ENCODE measurements at places on chromosomes 1 and 21. TPM values are rescaled to one million over a fixed set of nuclear protein-coding genes. Genes with fewer than 3 reads are reported as not detected.

- no peak for DNase-seq
These were observed 24.3 kb upstream of the IKBKE start for GRCh38 chr1:206445911-206446356.

DNA sequence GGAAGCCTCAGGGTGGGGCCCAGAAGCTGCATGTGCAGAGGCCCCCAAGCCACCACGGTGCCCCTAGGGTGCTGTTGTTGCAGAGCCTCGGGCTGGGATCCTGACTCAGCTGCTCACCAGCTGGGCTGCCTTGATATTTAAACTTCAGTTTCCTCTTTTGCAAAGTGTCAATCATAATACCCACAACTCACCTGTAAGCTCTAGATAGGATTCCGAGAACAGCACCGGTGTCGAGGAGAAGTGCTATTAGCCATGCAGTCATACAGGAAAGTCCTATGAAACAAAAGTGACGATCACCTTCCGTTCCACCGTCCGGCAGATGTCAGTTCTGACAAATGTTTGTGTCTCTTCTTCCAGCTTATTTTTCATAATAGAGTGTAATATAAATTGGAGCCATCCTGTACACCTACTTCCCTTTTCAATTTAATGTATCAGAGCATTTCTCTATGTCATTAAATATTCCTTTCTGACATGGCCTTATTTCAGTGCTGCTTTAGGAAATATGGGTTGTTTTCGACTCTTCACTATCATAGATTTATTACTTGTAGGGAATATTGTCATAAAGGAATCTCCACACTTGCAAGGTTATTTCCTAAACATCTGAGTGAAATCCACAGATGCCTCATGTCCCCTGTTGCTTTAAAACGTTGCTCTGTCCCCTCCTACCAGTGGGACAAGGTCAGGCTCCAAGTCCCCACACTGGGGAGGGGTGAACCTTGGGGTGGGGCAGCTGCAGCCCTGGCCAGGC, 100.8 kb downstream of the SIK1 start:
- DNase-seq, result no peak

DNA sequence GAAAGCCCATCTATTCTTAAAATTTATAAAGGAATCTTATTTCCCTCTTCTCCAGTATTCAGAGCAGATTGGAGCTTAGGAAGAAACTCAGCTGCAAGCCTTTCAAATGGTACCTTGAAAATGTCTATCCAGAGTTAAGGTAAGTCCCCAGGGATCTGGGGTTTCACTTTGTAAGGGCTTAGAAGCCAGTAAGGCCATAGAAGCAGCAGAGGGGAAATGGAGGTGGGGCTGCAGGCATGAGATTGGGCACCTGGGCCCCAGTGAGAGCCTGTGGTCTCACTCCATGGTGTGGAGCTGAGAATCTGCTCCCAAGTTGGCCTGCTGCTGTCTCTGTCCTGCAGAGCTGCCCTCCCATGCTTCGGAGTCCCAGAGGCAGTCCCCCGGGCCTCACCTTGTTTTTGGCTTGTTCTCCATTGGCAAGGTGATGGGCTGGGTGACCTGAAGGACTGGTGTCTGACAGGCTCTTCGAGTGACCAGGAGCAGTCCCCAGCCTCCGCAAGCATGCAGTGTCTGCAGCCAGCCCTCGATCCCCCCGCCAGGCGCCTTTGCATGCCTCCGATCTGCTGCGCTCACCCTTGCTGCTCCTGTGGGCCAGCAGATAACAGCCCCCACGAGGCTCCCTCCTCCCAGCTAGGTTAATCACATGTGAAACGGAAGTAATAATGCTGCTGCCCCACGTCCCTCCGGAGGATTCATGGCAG, 163.1 kb downstream of the PGBD5 start:
- DNase-seq, result no peak

GRCh38 chr1:236063919-236064673, 794 bp downstream of the NID1 start:
- DNase-seq, result no peak

DNA sequence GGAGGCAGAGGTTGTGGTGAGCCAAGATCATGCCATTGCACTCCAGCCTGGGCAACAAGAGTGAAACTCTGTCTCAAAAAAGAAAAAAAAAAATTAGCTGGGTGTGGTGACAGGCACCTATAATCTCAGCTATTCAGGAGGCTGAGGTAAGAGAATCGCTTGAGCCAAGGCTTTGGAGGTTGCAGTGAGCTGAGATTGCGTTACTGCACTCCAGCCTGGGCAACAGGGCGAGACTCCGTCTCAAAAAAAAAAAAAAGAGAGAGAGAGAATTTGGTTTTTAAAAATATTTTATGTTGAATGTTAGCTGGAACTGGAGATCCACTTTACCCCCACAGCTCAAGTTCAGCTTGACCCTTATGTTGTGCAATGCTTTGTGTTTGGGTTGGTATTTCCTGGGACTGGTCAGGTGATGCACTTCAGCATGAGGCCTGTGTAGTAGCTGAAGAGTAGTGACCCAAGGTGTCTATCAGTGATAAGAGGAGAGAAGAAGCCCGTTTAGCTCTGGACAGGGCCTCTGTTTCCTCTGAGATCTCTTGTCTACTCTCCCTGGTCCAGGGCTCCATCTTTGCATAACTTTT, 36.8 kb upstream of the MACF1 start:
- DNase-seq, result no peak

GRCh38 chr1:172427191-172427590, 6.7 kb downstream of the C1orf105 start:
- DNase-seq, result no peak

DNA sequence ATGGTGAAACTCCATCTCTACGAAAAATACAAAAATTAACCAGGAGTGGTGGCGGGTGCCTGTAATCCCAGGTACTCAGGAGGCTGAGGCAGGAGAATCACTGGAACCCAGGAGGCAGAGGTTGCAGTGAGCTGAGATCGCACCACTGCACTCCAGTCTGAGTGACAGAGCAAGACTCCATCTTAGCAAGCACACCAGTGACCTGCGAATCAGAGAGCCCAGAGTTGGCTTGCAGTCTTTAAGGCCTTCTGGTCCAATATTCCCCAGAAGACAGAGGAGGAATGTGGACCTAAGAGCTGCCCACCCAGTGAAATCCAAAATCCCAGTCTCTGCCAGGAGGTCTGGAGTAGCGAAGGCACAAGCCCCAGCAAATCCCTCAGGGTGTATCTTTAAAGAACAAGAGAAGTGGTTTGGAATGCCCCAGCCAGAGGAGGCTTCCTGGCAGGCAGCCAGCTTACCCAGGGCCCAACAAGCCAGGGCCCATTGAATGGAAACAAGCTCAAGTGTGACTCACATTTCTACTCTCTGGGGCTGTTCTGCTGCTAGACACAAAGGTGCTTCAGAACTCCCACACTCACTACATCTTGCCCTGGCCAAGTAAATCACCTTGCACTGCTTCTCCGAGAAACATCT, 23.9 kb downstream of the GPR161 start:
- DNase-seq, result peak; percentile 26

The SH2D2A gene
- total RNA-seq, result 5.4 TPM

The CRYZL1 gene
- total RNA-seq, result 3.4 TPM

The EDN2 gene
- total RNA-seq, result 0.46 TPM

The UBL4B gene
- not detected for total RNA-seq

The MROH9 gene
- not detected for total RNA-seq

The LCE1E gene
- 5.2 TPM for total RNA-seq

The FAM72A gene
- 10.9 TPM for total RNA-seq

Measured in HT-29 (cell line).